ENCODE measurements at places on chromosomes 2 and 18.

- DNase-seq: peak; percentile 87
Measured at GRCh38 chr2:101253013-101253702, 472 bp downstream of the CNOT11 start.

DNA sequence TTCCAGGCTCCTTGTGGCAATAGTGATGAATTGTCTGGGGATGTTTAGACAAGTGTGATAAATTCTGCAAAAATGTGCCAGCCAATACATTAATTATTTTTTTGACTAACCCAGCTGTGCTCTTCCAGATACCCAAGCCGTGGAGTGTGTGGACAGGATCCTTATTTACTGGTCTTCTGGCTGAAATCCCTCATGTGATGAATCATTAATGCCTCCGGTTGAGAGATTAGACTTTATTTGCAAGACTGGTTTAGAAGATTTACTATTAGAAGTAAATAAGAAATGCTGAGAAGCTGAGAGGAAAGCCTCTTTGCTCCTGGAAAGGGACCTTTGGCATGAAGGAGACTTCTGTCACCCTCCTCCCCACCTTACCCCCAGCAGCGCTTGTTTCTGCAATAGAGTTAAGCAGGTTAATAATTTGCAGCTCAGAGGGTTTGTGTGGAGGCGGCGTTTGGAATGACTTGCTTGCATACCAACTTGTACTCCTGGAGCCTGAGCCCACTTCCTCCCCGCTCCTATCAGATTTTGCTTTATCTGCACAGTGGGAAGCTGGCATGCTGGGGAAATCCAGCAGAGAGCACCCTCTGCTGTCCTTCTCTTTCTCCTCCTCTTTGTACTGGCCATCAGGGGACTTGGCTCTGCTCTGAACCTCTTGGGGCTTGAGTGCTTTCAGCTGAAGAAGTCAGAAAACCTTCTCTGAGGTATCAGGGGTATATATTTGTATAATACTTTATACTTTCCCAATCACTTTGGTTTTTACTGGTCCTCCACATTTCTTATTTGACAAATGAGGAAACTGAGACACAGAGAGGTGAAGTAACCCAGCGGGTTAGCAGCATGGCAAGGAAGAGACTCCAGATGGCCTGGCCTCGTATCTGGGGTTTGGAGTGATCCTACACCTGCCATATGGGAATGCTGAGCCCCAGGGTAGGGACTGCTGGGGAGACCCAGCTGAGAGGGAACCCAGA is 16.3 kb downstream of the SLC3A1 start:
- DNase-seq: no peak

DNA sequence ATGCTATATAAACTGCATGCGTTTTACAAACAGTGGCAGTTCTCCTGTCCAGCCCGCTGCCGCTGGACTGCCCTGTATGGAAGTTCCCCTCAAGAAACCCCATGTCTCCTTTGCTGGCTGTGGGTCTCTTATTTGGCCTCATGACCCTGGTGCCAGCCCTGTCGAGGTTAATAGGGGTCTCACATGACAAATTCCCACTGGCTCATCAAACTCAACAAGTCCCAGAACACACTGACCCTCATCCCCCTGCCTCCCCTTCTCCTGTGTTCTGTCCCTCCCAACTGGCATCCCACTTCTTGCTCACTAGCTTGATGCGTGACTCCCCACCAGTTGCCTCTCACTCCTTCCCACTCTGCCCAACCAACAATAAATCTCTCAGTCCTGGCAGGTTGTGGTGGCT is 137.6 kb upstream of the HS6ST1 start:
- DNase-seq: no peak

DNA sequence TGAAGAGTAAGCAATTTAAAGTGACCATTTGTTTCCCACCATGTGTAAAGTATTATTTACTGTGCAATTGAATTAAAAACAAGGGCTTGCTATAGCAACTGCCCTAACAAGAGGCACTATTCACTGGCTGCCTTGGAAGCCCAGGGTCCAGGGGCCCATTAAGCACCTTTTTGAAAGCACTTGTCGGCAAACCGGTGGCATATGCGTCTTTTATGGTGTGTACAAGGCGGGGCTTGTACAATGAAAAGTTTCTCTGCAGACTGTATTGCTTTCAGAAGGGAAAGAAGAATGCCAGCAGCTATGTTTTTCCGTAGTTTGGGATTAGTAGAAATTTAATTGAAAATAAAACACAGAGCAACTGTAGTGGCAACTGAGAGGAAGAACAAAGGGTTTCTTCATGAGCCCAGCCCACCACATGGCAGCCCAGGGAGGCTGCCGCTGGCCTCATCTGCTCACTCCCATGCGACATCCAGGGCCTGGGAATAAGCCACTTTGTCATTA is 279.5 kb upstream of the PARD3B start:
- no peak for DNase-seq

Data from bone marrow (tissue), 2 donors.